ENCODE measurements at places on chromosomes 1 and 21. TPM values are rescaled to one million over a fixed set of nuclear protein-coding genes. Genes with fewer than 3 reads are reported as not detected.

The CLCA1 gene
- 0.16 TPM for total RNA-seq

The VAV3 gene
- 2.8 TPM for total RNA-seq

The DMRTA2 gene
- 5.8 TPM for total RNA-seq

The GIPC2 gene
- 0.47 TPM for total RNA-seq

The GPR61 gene
- total RNA-seq, result 5.3 TPM

The AMY1C gene
- total RNA-seq, result not detected

The VN1R5 gene
- not detected for total RNA-seq

The SH3GLB1 gene
- total RNA-seq, result 107 TPM

The XKR8 gene
- total RNA-seq, result 3.4 TPM

The FCMR gene
- total RNA-seq, result 0.47 TPM

The FNDC10 gene
- total RNA-seq, result 2.7 TPM

DNA sequence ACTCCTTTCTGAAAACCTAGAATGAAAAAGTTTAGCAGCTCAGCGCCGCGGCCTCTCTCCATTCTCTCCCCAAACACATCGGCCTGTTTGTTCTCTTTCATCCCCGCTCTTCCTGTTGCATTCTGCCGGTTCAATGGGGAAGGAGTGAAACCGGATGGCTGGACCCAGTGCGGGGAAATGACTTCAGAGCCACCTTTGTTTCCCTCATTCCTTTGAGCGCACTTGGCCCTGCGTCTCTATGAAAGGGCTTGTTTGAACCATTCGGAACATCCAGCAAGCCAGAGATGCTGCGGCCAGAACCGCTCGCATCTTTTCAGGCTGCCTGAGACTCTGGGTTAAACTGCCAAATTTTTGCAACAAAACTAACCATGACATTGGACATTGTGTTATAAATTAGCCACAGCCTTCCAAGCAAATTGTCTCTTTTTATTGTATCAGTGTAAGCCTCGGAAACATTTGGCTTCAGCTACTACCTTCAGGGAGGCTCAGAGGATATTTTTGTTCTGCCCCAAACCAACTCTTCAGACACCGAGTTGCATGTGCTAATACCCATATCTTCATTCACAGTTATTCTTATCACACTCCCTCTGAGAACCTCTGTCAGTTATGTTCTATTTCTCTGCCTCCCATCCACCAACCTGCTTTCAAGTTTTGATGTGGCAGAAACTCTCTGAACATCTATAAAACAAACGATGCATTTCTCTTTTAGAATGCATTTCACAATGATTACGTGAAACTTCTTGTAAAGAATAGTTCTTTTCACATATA, 5.1 kb upstream of the OLIG1 start:
- peak; percentile 34 for DNase-seq

- no peak for DNase-seq
Measured at GRCh38 chr1:247386217-247386616, 29.8 kb upstream of the NLRP3 start.

DNA sequence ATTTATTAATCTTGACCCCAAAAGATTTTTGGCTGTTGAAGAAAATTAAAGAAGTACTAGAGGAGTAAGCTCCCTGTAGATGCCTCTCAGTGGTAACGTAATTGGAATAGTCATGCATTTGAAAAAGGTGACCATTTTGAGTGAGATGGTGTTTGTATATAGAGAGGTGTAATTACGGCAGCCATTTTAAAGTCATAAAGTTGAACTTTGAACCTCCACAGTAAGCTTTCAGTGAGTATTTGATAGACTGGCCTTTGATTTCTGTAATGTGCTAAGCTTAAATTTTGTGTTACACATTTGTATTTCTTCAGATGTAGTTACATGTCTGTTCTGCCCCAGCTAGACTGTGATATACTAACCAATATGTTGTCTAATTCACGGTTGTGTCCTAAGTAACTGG, 21.5 kb upstream of the TMCO2 start:
- DNase-seq, result no peak

DNA sequence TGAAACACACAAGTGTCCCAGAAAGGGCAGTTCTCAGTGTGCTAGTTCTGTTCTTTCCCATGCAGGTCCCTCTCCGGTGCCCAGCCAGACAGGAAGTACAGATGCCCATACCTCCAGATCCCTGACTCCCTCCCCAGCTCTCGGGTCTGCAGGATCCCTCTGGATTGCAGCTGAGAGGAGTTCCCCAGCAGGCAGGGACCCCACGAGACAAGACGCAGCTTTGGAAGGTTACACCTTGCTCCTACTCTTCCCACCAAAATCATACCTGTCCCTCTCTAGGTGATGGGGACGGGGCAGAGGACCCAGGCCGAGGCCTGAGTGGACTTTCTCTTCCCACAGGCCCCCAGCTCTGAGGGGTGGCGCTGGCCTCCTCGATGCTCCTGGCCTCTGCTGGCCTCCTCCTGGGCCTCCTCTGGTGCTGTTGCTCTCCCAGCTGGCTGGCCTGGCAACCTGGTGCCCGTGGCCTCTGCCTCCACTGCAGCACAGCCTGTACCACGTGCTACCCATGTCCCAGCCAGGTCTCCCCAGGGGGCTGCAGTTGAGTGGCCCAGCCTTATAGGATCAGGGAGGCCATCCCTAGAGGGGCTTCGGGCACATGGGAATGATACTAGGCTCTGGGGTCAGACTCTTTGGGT, 9.4 kb downstream of the LDLRAD2 start:
- no peak for DNase-seq

GRCh38 chr1:213194383-213194782, 143.3 kb downstream of the RPS6KC1 start:
- no peak for DNase-seq

- no peak for DNase-seq
Measured at GRCh38 chr1:116712510-116712909, 41.7 kb upstream of the CD2 start.

DNA sequence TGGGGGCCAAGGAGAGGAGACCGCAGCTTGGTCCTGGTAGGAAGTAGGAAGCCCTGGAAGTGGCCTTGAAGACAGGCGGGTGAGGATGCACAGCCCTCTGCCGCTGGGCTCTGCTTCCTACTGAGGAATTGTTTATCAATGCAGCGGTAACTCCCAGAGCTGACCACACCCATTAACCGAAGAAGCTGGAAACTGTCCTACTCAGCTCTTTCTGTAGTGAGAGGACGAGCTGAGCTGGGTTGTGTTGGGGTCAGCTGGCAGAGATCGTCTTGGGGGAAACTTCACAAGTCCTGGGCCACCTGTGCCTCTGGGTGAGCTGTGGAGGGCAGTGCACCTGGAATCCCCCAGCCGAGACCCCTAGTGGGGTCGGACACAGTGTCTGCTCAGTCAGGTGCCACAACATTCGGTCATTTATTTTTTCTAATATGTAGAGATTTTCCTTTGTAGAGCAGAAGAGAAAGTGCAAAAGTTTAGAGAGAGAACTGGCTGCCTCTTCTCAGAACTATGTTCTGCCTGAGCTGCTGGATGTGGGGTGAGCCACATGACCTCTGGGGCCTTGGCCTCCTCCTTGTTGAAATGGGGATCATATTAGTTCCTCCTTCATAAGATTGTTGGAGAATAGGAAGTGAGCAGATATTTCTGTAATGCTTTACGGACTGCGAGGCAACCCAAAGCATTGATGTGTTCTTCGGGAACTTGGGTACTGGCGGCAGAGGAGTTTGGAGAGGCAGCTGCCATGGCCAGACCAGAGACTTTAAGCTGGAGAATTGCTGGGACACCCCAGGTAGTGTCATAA, 3.6 kb downstream of the NECAP2 start:
- no peak for DNase-seq

DNA sequence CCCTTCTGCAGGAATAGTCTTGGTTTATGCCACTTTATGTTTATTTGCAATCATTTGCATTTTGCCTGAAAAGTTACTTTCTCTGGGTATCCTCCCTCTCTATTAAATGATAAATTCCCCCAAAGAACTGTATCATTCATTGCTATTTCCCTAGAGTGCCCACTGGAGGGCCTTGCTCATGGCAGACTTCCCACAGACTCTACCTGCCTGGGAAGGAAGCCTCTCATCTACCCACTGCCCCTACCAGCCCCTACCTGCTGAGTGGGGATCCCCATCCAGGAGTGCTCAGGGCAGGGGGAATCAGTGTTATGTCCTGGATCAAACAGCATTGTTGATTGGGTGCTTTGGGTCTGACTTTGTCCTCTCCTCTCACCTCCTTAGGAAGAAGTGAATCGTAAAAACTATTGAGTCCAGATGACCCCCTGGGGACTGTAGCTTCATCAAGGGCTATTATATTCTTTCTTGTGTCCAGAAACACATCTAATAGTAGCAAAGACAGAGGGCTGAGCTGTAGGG, 6.8 kb upstream of the LRRN2 start:
- DNase-seq, result no peak

- DNase-seq, result no peak
Measured at GRCh38 chr1:45013551-45014209, 1.6 kb downstream of the UROD start.

GRCh38 chr1:40879482-40880175, 17.5 kb upstream of the CITED4 start:
- no peak for DNase-seq

DNA sequence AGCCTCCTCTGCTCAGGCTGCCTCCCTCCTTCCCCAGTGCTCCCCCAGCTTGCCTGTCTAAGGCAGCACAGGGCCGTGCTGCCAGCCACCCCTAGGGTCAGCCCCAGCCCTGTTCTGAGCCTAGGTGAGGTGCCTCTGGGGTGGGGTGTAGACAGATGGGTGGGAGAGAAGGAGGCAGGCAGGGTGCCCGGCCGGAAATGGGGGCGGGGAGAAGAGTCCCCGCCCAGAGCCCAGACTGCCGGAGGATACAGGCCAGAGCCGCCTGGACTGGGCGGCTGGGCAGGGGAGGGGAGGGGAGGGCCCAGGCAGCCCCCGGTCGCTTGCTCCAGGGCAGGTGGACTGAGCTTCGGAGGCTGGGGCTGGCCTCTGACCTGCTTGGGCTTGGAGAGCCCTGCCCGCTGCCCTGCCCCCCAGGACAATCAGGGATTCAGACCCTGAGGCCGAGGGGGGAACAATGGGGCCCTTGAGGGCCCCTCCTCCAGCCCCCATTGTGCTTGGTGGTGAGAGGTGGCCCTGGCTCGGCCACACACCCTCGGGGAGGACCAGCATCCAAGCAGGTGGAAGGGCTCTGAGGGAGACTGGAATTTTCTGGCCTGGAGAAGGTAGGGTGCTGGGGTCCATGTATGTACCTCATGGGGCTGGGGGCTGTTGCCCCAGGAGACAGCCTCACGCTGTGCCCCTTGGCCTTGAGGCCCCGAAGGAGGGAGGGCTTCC, at the start of gene GJC2:
Gene GJC2, plus strand, starts transcription at position 525 of the 714 bp plus-strand sequence. CDS start 7,829 bp downstream, outside the sequence.
- peak; percentile 21 for DNase-seq

- DNase-seq, result no peak
Measured at GRCh38 chr21:29949991-29950390, 10.2 kb upstream of the GRIK1 start.

- DNase-seq, result no peak
Measured at GRCh38 chr21:18603980-18604379, 200.4 kb upstream of the TMPRSS15 start.

DNA sequence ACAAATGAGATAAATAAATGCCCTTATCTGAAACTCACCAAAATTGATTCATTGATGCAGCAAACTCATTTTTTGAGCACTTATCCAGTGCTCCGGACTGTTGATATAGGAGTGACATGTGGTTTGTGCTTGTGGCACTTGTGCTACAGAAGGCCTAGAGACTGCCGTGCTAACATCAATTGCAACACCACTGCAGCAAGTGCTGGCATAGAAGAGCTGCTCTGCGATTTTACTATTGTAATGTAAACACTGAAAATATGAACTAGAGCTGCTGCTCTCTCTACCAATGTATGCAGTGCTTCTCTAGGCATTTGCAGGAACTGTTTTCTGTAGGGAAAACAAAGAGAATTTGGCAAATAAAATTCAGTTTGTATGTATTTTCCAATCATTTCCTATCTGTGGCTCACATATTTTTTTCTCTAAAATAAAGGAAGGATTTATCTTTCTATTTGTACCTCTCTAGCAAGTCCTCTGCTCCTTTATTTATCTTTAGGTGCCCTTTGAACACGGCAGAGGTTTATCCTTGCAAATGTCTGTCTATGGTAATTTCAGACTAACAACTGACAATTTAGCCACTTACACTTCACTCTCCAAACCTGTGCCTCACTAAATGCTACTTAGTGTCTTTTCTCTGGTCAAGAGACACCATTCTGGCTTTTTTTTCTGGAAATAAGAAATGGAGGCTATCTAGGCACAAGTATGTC, 409.5 kb upstream of the ADGRL2 start:
- peak; percentile 5 for DNase-seq

GRCh38 chr1:65469889-65470340, 49.4 kb downstream of the LEPR start:
- no peak for DNase-seq

Data from occipital lobe (tissue), 3 donors.